Dermis blood vessel endothelial cell (primary cell): ENCODE measurements at places on chromosomes 3 and 15. TPM values are rescaled to one million over a fixed set of nuclear protein-coding genes. Genes with fewer than 3 reads are reported as not detected.

The CKMT1A gene
- not detected in 2 replicates for total RNA-seq

The AP3B2 gene
- 0.17 TPM in 1 of 2 replicates, not detected in the other for total RNA-seq

The CCDC32 gene
- 20.3 and 25.7 TPM in 2 replicates for total RNA-seq

The ATP13A5 gene
- not detected in 2 replicates for total RNA-seq

The LOXL1 gene
- 0.68 and 0.70 TPM in 2 replicates for total RNA-seq

The LINGO1 gene
- total RNA-seq, result 0.51 TPM in 1 of 2 replicates, not detected in the other

The ZNF770 gene
- total RNA-seq, result 26.5 and 41.0 TPM in 2 replicates

The PARP16 gene
- 2.0 and 3.0 TPM in 2 replicates for total RNA-seq

The SLC22A14 gene
- total RNA-seq, result 0.17 TPM in 1 of 2 replicates, not detected in the other

The LSM3 gene
- total RNA-seq, result 8.1 and 10.2 TPM in 2 replicates

The INSYN1 gene
- not detected in 2 replicates for total RNA-seq

The GP5 gene
- under 0.01 and 0.28 TPM in 2 replicates for total RNA-seq

The MKRN3 gene
- 0.34 and 0.88 TPM in 2 replicates for total RNA-seq

The ANKUB1 gene
- total RNA-seq, result not detected in 2 replicates

The FEZF2 gene
- total RNA-seq, result not detected in 2 replicates

The INO80 gene
- 26.2 and 40.4 TPM in 2 replicates for total RNA-seq

The ZDHHC23 gene
- total RNA-seq, result 14.9 and 21.4 TPM in 2 replicates

The GP9 gene
- total RNA-seq, result not detected in 2 replicates
